IgD-negative memory B cell (primary cell): ENCODE measurements at places on chromosomes 1 and 21. TPM values are rescaled to one million over a fixed set of nuclear protein-coding genes. Genes with fewer than 3 reads are reported as not detected.

The GNAT2 gene
- polyA plus RNA-seq = not detected

The S100A8 gene
- polyA plus RNA-seq = 28.0 TPM

The NBPF15 gene
- 14.6 TPM for polyA plus RNA-seq

The ZBTB8A gene
- 0.14 TPM for polyA plus RNA-seq

The PDZK1 gene
- 0.30 TPM for polyA plus RNA-seq

The FAM229A gene
- polyA plus RNA-seq = 1.7 TPM

The TSPEAR gene
- not detected for polyA plus RNA-seq
